ENCODE measurements at places on chromosomes 2 and 18. TPM values are rescaled to one million over a fixed set of nuclear protein-coding genes. Genes with fewer than 3 reads are reported as not detected.

DNA sequence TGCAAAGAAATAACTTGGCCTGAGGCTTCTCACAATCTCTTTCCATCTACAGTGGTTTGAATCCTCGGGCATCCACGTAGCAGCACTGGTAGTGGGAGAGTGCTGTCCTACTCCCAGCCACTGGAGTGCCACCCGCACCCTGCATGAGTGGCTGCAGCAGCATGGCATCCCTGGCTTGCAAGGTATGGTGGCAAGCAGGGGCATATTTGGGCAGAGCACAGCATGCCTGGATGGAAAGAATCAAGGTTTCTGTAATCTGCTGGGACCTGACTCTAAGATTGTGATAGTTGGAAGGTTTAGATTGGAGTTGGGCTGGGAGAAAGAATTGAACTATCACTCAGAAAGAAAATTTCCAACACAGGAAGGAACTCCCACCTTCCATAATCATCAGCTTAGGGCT lies 4.0 kb downstream of the CAD start:
- DNase-seq: no peak
- no peak overlapping the region for H3K4me3 ChIP-seq
- peaks cover 23% of the 10 kb centered on the region for H3K4me1 ChIP-seq
- peaks cover 31% of the 10 kb centered on the region for H3K36me3 ChIP-seq

- no peak overlapping the region for H3K27ac ChIP-seq
- peaks cover 2% of the 10 kb centered on the region for H3K4me1 ChIP-seq
- DNase-seq: no peak
- no peaks in the 10 kb centered on the region for H3K27me3 ChIP-seq
These were observed 21.1 kb downstream of the TMEM182 start for GRCh38 chr2:102782933-102783332.

GRCh38 chr18:22409445-22409844 lies 8.3 kb downstream of the CTAGE1 start:
- H3K4me1 ChIP-seq: peaks cover 30% of the 10 kb centered on the region
- no peak overlapping the region for H3K27ac ChIP-seq
- H3K27me3 ChIP-seq: no peaks in the 10 kb centered on the region

- peaks cover 17% of the 10 kb centered on the region for H3K4me1 ChIP-seq
- no peak overlapping the region for H3K27ac ChIP-seq
- no peak for DNase-seq
These were observed 199.1 kb downstream of the TRIB2 start for GRCh38 chr2:12915787-12916186.

Gene POTEC
- not detected for total RNA-seq

Gene POTEI
- 7.0 TPM for total RNA-seq

DNA sequence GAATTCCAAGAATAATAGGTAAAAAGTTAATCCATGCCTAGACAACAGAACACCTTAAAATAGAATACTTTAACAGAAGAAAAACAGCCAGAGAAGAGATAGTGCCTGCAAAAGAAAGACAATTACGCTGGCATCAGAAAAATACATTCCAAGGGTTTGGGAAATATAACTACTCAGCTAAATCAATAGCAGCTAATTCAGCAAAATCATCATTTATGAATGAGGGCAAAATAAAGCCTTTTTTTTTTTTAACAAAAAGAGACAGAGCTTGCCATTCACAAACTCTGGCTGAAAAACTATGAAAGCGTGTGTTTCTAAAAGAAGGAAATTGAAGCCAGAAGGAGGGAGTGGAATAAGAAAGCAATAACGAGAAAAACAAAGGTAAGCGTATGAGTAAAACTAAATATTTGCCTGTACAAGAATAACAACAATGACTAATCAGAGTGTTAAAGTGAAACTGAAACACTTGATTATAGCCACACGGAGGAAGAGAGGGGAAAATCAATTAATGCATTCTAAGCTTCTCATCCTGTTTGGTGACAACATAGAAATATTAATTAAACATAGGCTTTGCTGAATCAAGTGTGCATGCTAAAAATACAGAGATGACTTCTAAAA lies 90.2 kb downstream of the EHD3 start:
- peaks cover 9% of the 10 kb centered on the region for H3K4me1 ChIP-seq
- no peak overlapping the region for H3K4me3 ChIP-seq
- no peak overlapping the region for H3K27ac ChIP-seq
- H3K36me3 ChIP-seq: no peaks in the 10 kb centered on the region

Gene DNAJC5G
- total RNA-seq: 0.18 TPM

DNA sequence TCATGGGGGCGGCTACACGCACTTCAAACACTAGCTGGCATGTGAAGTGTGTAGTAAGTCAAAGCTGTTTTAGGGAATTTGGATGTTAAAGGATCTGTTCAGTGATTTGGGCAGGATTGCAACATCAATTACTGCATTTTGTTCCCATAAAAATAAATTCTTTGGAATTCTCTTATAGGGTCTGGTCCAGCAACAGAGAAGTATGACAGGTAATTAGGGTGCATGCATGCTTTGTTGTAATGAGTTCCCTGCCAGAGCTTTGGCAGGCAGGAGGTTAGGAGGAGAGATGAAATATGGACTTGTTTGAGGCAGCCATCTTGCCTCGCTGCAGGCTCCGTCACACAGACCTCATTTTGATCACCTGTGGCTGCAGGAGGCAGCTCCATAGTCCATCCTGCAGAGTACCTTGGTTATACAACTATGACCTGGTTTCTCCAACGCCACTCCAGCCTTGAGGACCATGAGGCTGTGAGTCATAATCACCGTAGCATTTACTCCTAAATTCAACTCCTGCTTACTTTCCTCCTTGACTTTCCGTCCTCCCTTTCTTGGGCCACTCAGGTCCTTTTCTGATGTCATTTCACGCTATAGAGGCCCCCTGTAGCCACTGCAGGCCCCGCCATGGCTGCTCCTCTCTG lies 26.5 kb upstream of the EML4 start:
- no peaks in the 10 kb centered on the region for H3K27me3 ChIP-seq
- peaks cover 53% of the 10 kb centered on the region for H3K4me1 ChIP-seq
- peak overlapping the region; percentile 99 for H3K27ac ChIP-seq
- no peaks in the 10 kb centered on the region for H3K36me3 ChIP-seq
- peak overlapping the region; percentile 28 for H3K4me3 ChIP-seq

Gene RESP18
- total RNA-seq: not detected

DNA sequence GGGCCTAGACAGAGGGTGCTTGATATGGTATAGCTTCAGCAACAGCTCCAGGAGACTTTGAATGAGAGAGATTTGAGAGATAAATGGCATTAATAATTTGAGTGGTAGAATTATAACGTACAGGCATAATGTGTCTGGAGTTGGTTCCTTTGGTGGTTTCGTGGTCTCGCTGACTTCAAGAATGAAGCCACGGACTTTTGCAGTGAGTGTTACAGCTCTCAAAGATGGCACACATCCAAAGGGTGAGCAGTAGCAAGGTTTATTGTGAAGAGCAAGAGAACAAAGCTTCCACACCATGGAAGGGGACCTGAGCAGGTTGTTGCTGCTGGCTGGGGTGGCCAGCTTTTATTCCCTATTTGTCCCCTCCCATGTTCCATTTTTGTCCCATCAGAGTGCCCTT lies 23.1 kb downstream of the PDCD1 start:
- DNase-seq: no peak
- peaks cover 16% of the 10 kb centered on the region for H3K4me1 ChIP-seq
- H3K36me3 ChIP-seq: no peaks in the 10 kb centered on the region
- H3K27ac ChIP-seq: no peak overlapping the region
- H3K4me3 ChIP-seq: no peak overlapping the region
- peaks cover 38% of the 10 kb centered on the region for H3K27me3 ChIP-seq

DNA sequence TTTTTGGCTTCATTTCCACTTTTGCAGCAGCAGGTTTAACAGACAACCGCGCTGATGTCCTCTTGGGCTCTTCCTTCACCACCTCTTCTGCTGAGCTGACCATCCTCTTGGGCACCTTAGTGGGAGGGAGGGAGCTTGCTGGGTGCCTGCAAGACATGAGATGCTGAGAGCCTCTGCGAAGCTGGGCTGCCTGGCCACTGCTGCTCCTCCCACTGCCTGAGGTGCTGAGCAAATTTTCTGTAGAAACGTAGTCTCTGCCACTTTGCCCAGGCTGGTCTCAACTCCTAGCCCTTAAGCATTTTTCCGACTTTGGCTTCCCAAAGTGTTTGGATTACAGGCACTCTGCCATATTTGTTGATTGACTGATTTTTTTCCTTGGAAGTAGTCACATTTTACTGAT lies 422.2 kb upstream of the MC4R start:
- no peaks in the 10 kb centered on the region for H3K4me1 ChIP-seq
- no peak overlapping the region for H3K4me3 ChIP-seq
- no peak overlapping the region for H3K27ac ChIP-seq
- H3K36me3 ChIP-seq: no peaks in the 10 kb centered on the region

- no peaks in the 10 kb centered on the region for H3K4me1 ChIP-seq
- H3K27me3 ChIP-seq: no peaks in the 10 kb centered on the region
- H3K4me3 ChIP-seq: no peak overlapping the region
- no peak overlapping the region for H3K27ac ChIP-seq
These were observed 25.5 kb downstream of the CHST10 start for GRCh38 chr2:100391735-100392515.

GRCh38 chr18:61528961-61529360 lies 195.7 kb downstream of the CDH20 start:
- peaks cover 2% of the 10 kb centered on the region for H3K27me3 ChIP-seq
- H3K36me3 ChIP-seq: peaks cover 1% of the 10 kb centered on the region

DNA sequence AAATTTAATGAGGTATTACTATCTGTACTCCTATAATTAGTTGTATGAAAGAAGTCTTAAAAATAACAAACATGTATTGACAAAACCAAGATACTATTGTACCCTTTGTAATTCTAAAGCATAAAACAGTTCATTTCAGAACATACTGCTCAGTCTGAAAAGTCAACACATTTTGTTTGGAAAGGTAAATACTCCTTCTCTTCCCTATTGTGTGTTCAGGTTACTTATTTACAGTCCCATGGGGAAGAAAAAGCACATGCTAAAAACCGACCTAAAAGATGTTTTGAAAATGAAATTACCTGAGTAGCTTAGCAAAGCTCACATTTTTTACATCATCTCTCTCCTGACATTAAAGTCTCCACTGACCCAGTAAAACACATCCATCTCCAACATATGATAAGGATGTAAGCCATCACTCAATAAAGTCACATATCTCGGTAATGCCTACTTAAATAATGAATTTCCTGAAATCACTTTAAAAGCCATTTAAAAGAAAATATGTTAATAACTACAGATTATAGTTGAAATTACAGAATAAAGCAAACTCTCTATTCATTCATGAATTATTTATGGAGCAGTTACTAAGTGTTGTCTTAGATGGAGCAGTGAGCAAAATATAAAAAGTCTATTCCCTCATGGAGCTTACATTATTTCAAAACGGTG lies 75.6 kb upstream of the FZD5 start:
- no peak overlapping the region for H3K27ac ChIP-seq
- H3K27me3 ChIP-seq: no peaks in the 10 kb centered on the region
- no peaks in the 10 kb centered on the region for H3K36me3 ChIP-seq
- DNase-seq: no peak
- H3K4me1 ChIP-seq: peaks cover 11% of the 10 kb centered on the region
- H3K4me3 ChIP-seq: no peak overlapping the region

Gene ACTG2
- 10.0 TPM for total RNA-seq

DNA sequence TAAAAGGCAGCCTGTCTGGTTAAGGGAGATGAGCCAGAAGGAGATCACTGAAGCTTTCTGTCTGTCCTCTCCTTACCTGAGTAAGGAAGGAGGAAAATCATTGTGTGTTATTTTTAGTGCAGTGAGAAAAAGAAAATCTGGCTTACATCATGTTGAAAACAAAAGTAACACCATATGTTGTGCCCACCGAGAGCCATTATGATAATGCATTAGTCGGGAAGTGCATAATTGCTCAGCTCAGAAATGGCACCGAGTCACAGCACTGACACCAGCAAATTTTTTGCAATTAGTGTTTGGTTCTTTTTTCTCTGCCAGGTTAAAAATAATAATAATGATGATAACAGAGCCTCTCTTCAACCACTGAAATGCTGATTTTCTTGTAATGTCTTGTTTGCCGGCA lies 46.6 kb downstream of the HNMT start:
- no peak overlapping the region for H3K27ac ChIP-seq
- H3K4me1 ChIP-seq: peaks cover 18% of the 10 kb centered on the region
- DNase-seq: no peak
- no peaks in the 10 kb centered on the region for H3K27me3 ChIP-seq
- H3K36me3 ChIP-seq: peaks cover 9% of the 10 kb centered on the region

GRCh38 chr2:156592809-156593593 lies 156.8 kb downstream of the GPD2 start:
- H3K27ac ChIP-seq: no peak overlapping the region
- no peak overlapping the region for H3K4me3 ChIP-seq
- H3K36me3 ChIP-seq: no peaks in the 10 kb centered on the region
- H3K4me1 ChIP-seq: peaks cover 2% of the 10 kb centered on the region
- H3K27me3 ChIP-seq: peaks cover 2% of the 10 kb centered on the region
- DNase-seq: no peak

GRCh38 chr2:37287966-37288365 lies 36.7 kb downstream of the PRKD3 start:
- no peak overlapping the region for H3K4me3 ChIP-seq
- peaks cover 4% of the 10 kb centered on the region for H3K4me1 ChIP-seq
- H3K27ac ChIP-seq: no peak overlapping the region
- no peaks in the 10 kb centered on the region for H3K27me3 ChIP-seq
- H3K36me3 ChIP-seq: peaks cover 34% of the 10 kb centered on the region

DNA sequence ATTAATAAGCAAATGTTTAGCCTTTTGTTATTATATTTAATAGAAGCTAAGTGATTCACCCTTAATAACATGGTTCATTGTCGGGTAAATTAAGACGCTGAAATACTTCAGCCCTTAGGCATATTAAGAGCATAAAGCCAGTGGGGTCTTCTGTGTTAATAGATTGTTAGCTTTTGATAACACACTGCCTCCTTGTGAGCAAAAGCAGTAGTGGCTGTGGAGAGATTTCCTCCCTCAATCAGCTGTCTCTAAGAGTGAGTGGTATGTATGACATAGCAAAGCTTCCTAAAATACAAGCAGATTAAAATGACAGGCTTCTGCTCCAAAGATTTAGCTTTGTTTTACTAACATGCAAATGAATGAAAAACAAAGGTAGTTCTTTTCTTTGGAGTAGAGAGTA lies 143.7 kb upstream of the SYT4 start:
- H3K4me1 ChIP-seq: no peaks in the 10 kb centered on the region
- no peaks in the 10 kb centered on the region for H3K27me3 ChIP-seq
- no peak for DNase-seq
- no peaks in the 10 kb centered on the region for H3K36me3 ChIP-seq

DNA sequence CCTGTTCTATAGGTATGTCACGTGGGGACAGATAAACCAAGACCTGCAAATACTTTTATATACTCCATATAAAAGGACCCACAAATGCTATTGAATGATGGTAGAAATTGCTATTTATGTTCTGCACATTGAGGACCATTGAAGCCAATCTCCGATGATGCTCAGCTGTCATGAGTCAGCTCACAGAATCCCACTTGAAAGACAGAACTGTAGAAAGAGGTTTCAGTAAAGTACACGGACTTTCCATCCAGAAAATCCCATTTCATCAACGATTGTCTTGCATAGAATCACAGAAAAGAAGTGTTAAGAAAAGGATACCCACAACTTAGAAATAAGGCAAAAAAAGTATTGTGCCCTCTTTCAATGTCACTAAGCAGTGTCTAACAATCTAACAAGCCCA lies 169.0 kb upstream of the COPS8 start:
- H3K4me1 ChIP-seq: peaks cover 37% of the 10 kb centered on the region
- no peak for DNase-seq
- H3K4me3 ChIP-seq: no peak overlapping the region
- no peaks in the 10 kb centered on the region for H3K36me3 ChIP-seq
- no peak overlapping the region for H3K27ac ChIP-seq

GRCh38 chr2:67566958-67567635 lies 170.0 kb downstream of the ETAA1 start:
- no peaks in the 10 kb centered on the region for H3K27me3 ChIP-seq
- peaks cover 37% of the 10 kb centered on the region for H3K4me1 ChIP-seq
- H3K27ac ChIP-seq: no peak overlapping the region
- no peaks in the 10 kb centered on the region for H3K36me3 ChIP-seq

- peak overlapping the region; percentile 97 for H3K27ac ChIP-seq
- no peak for DNase-seq
- no peaks in the 10 kb centered on the region for H3K27me3 ChIP-seq
- H3K4me3 ChIP-seq: peak overlapping the region; percentile 35
- H3K36me3 ChIP-seq: no peaks in the 10 kb centered on the region
These were observed 59.1 kb upstream of the PELI1 start for GRCh38 chr2:64203131-64203857.

All from mesothelial cell of epicardium (in vitro differentiated cells).